Cerebellum (tissue), 4 donors: ENCODE measurements at places on chromosomes 5 and 9. TPM values are rescaled to one million over a fixed set of nuclear protein-coding genes. Genes with fewer than 3 reads are reported as not detected.

DNA sequence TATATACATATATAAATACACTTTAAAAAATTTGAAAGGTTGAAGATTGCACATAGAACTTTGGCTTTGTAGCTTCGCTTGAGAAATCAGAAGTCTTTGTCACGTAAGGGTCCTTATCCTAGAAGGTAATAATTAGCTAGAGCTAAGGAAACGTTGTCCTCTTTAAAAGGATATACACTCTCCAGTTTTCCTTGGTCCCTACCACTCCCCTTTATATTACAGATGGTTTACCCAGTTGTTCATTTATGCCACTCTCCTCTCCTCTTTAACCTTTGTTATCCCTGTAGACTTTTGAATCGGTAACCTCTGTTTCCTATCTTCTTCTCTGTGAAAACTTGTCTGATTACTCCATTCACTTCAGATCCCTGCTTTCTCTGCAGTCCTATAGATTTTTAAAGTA lies 1101.0 kb upstream of the SEMA6A start:
- no peak for DNase-seq

GRCh38 chr5:111784491-111785181 lies 27.6 kb upstream of the NREP start:
- no peak for DNase-seq

DNA sequence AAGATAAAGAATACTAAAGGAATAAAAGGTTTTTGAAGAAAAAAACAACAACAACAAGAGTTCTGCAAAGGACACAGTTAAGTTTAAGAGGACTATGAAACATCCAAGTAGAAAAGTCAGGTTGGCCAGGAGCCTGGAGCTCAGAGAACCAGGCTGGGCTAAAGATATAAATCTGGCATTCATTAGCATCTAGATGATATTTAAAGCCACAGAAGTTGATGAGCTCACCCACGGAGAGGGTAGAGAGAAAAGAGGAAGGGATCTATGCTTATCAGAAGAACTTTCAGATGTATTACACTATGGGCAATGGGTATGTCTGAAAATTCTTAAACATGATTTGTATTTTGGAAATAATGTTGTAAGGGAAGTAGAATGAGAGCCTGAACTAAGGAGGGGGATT lies 9.9 kb downstream of the MIER3 start:
- no peak for DNase-seq

DNA sequence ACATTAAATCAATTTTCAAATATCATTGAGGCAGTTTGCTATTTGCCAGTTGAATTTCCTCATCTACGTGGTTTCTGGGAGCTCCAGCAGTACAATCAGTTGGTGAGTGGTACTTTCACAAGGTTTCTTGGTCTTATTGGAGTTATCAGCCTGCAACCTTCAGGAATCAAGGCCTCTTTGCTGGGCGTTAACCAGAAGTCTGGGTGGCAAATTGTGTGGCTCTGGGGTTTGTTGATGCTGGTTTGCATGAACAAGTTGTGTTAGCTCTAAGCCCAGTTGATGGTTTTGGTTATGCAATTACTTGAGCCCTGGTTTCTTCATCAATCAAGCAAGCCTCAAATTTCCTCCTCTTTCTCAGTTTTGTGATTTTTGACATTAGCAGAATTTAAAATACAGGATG lies 152.9 kb upstream of the ANKRD55 start:
- no peak for DNase-seq

DNA sequence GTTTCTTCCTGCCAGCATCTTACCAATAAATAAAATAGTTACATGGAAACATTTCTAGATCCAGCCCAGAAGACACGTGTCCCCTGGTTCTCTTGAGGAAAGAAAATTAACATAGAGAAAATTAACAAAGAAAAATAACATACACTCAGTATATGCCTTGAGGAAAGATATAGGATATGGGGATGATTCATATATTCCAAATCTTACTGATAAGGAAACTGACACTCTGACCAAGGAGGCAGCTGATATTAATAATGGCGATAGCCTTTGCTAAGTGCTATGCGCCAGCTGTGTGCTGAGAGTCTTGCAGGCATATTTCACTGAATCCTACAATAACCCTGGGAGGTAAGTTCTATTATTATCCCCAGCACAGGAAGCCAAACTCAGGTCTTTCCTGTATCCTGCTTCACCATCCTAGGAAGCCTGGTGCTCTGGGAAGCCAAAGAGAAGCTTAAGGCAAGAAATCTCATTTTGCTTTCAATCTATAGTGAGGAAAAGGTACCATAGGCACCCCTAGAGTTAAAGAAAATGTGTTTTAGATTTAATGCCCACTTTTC lies 302.7 kb upstream of the NREP start:
- DNase-seq = no peak

- DNase-seq = no peak
Measured at GRCh38 chr5:6849316-6850105, 136.3 kb downstream of the TENT4A start.

DNA sequence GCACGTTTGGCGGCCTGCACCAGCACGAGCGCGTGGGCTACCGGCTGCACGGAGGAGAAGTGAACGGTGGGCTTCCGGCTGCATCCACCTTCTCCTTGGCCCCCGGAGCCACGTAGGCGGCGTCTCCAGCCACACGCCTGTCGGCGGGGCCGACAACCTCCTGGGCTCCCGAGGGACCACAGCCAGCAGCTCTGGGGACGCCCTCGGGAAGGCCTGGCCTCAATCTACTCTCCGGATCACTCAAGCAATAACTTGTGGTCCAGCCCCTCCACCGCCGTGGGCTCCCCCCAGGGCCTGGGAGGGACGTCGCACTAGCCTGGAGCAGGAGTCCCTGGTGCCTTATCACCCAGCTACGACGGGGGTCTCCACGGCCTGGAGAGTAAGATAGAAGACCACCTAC lies 73.7 kb downstream of the INSL6 start:
- DNase-seq = no peak

GRCh38 chr9:36603006-36603405 lies 30.3 kb downstream of the MELK start:
- DNase-seq = no peak

The SPEF2 gene
- total RNA-seq = 31.2 TPM

DNA sequence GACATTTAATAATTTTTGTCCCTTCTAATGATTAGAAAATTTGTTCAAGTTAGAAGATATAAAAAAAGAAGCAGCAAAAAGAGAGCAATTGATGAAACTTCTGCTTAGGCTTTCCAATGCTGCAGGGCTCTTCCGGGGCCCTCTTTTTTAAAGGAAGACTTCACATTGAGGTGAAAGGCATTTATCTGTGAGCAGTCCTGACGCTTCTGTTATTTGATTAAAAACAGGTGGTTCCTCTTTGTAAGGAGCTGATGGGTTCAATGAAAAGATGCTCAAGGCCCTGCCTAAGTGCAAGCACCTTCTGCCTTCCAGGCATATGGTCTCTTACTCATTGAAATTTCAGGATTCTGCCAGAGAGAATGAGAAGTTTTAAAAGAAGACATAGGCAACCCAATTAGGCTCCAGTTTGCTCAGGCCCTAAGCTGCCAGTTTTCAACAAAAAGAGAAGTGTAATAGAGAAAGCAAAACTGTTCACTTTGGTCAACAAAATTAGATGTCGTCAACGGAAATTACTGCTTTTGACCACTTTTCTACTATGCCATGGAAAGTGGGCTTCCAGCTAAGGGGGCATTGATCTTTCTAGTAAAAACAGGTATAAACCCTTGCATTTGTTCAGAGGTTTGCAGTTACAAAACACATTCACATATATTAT lies 100.2 kb downstream of the INSYN2B start:
- DNase-seq = no peak

DNA sequence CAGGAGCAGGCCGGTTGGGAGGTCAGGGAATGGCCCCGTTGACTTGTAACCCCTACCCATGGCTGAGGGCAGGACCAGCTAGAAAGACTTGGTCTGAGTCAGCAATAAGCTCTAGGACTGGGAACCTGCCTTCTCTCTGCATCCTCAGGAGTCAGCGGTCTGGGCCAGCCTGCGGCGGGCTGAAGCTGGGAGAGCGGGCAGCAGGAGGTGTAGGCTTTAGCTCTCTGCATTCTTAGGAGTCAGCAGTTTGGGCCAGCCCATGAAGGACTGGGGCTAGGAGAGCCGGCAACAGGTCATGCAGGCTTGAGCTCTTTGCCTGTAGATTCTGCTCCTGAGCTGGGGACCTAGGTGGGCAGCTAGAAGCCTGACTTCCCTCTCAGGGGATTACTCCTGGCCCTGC lies 6.4 kb upstream of the SMIM32 start:
- DNase-seq = no peak

GRCh38 chr5:131245312-131245711 lies 18.5 kb upstream of the CDC42SE2 start:
- no peak for DNase-seq

- DNase-seq = no peak
Measured at GRCh38 chr5:67957374-67957773, 258.2 kb upstream of the PIK3R1 start.

The PCDH1 gene
- 27.4 TPM for total RNA-seq

- DNase-seq = no peak
Measured at GRCh38 chr9:122332644-122333043, 38.2 kb upstream of the PTGS1 start.

DNA sequence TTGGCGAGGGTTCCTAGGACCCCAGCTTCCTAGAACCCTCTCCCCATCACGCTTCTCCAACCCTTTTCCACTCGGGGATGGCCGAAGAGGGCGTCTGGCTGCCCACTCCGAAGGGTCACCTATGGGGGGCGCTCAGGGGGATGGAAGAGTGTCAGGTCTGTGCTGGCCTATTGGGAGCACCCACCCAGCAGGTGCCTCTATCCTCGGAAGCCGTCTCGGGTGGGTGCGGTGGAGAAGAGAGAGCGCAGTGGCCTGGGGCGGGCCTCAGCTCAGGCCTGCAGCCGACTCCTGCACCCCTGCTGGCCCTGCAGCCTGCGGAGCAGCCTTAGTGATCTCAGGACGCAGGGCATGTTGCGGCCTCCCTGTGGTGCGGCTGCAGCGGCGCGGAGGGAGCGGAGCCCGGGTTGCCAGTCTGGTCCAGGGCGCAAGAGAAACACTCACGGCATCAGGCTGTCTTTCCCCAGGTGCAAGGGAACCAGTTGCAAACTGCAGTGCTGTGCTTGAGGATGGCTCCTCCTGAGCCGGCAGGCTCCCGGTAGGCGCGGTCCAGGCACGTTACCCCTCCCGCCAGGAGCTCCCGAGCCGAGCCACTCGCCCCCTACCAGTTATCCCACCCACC lies 1.5 kb upstream of the IRX2 start:
- DNase-seq = no peak

DNA sequence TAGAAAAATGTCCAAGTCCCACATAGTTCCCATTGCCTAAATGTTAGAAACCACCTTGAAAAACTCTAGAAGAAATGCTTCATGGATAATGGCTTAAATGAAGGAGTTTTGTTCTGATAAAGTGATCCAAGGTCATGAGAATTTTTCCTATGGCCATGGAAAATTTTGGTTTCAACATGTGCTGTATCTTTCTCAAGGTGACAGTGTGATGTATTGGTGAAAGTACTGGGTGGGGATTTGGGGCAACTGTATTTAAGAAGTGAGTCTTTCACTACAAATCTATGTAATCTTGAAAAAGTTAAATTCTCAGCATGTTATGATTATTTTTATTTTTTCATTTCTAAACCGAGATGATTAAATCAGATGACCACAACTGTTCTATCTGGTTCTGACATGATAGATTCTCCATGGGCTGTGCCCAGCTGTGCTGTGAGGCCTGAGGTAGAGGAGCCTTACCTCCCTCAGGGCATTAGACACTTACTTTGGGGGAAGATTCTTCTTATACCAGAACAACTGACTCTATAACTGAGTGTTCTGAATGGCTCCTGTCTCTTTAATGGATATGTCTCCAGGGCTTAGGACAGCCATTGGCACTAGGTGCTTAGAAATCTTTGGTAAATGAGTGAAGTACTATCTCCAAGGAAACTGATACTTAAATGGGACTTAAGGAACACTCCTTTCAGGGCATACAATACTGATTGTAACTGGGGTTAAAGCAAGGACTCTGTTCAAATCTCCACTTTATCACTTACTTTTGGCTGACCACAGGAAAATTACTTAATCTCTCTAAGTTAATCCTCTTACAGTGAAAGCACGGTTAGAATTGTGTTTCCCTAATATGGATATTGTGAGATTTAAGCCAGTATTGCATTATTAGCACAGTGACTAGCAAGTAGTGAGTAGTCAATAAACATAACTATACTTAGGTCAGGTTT lies 397.4 kb upstream of the MEF2C start:
- no peak for DNase-seq

DNA sequence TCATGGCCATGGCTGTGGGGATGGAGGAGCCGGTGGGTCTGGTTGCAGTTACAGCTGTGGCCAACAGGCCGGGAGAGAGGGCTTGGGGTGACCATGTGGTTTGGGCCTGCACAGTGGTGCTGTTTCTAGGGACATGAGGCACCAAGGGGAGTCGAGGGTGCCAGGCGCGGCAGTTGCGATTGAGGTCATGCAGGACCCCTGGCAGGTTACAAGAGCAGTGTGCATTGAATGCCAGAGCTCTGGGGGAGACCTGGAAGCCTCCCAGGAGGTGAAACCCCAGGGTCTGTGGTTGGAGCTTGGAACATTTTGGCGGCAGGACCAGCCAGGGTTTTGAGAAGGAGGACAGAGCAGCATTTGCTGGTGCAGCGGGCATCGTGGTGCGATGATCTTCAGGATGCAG lies 21.7 kb downstream of the RXRA start:
- DNase-seq = no peak

GRCh38 chr9:6355728-6356127 lies 27.6 kb downstream of the TPD52L3 start:
- no peak for DNase-seq

DNA sequence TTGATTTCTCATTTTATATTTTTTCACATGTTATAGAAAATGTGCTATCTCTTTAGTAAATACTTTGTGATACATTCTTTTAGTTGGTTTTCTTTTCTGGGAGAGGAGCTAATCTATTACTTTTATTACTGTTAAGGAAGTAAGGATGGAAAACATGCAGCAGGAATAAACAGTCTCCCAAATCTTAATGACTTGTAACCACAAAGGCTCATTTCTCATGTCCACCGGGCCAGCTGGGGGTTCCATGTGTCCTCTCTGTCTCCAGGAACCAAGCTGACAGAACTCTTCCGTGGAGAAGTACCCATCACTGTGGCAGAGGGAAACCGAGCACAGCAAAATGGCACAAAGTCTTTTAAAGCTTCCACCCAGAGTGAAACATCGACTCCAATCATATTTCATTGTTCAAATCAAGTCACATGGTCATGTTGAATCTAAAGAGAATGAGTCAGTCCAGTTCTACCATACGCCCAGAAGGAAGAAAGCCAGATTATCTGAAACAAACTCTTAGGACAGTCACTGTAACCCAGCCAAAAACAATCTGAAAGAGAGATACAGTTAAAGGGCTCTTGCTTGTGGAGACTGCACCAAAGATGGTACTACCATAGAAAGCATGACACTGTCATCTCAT lies 97.1 kb upstream of the CDH6 start:
- DNase-seq = no peak
